ENCODE measurements at places on chromosomes 1 and 21.

DNA sequence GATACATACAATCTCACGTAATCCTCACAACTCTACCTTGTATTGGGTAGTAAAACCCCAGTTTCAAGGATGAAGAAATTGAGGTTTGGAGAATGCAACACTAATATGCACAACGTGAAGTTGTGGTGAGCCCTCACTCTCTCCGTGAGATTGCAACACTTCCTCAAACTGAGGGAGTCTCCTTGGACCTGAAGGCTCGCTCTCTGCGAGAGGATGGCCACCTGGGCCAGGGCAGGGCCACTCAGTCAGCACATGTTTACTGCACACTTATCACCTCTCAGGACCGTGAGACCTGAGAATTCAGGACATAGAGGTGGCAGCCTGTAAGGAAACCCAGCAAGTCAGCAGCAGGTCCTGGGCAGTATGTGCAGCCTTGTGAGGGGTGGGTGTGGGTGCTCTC lies 8.7 kb downstream of the SH3BP5L start:
- DNase-seq, result no peak

GRCh38 chr1:154745286-154745731 lies 124.8 kb downstream of the KCNN3 start:
- no peak for DNase-seq

DNA sequence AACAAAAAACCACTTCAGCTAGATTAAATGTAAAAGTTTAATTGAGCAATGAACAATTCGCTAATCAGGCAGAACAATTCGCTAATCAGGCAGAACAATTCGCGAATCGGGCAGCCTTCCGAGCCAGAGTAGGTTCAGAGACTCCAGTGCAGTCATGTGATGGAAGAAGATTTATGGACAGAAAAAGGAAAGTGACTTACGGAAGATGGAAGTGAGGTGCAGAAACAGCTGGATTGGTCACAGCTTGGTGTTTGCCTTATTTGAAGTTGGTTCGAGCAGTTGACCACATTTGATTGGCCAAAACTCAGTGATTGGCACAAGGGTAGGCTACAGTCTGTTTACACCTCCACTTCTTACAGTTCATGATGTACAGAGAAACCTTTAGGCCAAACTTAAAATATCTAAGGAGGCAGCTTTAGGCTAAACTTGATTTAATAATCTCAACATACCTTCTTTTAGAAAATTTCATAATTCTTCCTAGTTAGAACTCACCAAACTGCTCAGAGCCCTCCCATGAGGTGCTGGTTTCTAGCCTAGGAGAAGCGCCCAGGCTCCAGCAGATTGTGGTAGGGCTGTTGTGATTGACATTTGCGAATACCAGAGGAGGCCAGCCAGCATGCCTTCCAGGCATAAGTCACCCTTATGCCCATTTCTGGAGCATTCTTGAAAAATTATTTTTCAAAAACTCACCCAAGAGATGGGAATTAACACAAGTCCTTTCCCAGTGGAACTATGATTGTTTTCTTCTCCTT lies 22.8 kb upstream of the KCNC4 start:
- DNase-seq, result no peak

DNA sequence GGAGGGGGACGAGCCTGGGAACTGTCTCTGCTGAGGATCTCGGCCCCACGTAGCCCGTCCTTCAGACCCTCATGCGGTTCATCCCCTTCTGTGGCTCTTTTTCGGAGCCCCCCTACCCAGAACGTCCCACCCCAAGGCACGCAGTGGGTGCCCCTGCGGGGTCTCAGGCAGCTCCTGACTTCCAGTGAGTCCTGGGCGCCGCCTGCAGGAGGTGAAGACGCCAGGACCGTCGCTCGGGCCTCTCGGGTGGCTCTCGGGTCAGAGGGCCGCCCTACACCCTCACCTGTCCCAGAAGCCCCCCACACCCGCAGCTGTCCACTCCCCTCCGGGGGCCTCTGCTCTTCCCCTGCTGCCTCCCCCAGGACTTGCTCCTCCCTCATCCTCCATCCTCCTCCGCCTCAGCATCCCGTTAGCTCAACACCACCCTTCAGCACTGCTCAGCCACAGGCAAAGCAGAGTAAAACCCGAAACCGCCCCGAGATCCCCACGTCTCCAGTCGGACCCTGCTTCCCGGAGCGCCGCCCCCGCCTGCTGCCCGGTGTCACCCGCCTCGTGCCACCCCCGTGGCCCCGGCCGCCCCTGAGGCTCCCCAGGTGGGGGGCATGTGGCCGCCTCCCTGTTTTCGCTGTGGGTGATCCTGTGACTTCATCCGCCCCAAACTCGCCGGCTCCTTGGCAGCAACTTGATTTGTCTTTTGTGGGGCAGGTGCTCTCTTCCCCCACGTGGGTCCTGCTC lies 13.3 kb upstream of the POFUT2 start:
- no peak for DNase-seq

- DNase-seq, result no peak
These were observed 13.9 kb downstream of the CELSR2 start for GRCh38 chr1:109263234-109263596.

- no peak for DNase-seq
These were observed 11.1 kb downstream of the MTHFR start for GRCh38 chr1:11794446-11795237.

DNA sequence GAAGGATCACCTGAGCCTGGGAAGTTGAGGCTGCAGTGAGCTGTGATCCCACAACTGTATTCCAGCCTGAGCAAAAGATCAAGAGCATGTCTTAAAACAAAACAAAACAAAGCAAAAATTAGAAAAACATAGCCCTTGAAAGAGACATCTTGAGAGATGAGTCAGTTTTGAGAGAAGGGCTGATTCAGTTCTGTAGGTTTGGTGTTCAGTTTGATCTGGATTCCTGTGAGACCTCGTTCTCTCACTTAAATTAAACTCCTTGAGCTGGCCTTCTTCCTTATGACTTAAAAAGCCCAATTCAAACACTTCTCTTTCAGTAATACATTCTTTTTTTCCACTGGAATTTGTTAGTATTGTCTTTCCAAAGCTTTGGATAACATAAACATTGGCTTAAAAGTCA lies 164.2 kb downstream of the NRIP1 start:
- DNase-seq, result no peak

Data from forelimb muscle (tissue), 1 donor.